ENCODE measurements at places on chromosomes 4 and X. TPM values are rescaled to one million over a fixed set of nuclear protein-coding genes. Genes with fewer than 3 reads are reported as not detected.

DNA sequence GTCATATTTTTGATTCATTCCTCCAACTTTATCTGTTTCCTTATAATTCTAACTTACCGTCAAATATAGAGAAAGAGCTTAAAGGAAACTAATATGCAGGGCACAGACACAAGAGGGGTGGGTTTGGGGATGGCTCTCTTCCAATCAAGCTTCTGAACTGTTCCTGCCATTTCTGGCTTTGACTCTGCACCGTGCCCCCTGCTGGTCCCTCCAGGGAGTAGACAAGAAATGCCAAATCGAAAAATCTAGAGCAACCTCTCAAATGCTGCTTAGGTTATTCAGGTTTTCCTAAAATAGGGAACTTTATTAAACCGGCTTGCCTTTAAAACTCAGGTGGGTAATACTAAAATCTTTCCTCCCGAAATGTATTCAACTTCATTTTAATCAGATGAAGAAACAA lies 39.8 kb upstream of the VCX3A start:
- DNase-seq: no peak

- DNase-seq: no peak
Observed at GRCh38 chr4:13364172-13364571, 120.0 kb downstream of the RAB28 start.

DNA sequence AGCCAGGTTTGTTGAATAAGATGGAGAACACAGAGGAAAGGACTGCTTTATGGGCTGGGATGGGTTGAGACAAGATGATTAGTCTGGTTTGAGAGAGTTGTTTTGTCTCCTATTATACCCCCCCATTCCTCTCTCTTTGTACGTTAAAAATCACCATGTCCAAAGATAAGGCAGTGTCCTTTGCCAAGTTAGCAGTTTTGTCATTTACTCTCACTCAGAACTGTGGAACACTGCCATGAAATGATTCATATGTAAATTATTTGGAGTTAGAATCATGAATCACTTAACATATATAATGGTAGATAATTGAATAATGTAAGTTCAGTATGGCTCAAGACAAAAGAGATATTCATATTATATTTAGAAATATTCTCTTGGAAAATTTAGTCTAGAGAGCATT lies 151.3 kb downstream of the DCLK2 start:
- no peak for DNase-seq

- DNase-seq: no peak
Observed at GRCh38 chrX:140764401-140764919, 54.9 kb downstream of the LINC00632 start.

DNA sequence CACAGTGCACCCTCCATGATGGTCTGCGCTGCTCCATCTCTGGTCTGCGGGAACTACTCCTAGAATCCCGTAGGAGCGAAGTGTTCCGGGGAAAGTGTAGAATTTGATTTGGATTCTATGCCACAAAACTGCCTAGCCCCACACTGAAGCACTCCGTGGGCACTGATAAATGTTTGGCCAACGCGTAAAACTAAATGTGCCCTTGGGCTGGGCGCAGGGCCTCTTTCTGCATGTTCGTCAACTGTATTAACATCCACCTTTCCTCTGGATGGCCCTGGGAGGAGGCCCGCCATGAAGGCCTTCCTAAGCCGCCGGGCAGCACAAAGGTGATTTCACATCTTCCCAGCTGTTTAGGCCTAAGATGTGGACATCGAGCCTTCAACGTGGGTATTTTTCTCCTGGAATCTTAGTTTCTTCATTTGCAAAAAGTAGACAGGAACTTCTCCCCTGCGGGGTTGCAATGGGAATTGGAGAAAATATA lies 2.6 kb downstream of the MSX1 start:
- DNase-seq: no peak

DNA sequence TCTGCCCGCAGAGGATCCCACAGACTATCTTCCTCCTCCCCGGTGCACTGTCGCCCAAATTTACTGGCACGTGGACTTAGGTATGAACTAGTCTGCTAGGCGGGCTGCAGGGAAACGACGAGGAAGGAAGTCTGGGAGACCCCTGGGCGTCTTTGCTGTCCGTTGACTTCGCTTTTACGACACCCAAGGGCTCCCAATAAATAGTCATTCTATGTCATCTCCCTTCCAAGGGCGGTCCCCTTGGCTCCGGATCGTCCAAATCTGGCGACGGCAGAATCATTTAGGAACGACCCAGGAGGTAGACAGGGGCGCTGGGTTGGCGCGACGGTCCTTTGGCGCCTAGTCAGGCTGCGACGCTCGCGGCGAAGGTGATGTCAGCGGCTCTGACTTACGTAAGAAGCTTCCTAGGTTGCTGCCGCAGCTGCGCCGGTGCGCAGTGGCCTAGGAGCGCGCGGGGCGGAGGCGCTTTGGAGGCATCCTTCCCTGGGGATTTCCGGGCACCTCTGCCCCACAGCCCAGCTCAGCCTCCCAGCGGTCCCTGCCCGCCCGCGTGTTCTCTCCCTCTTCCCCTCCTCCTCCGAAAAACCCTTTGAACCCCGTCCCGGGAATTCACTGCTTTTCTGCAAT lies 2.2 kb downstream of the NHS start:
- no peak for DNase-seq

GRCh38 chr4:47804598-47804997 lies 33.3 kb downstream of the CORIN start:
- no peak for DNase-seq

DNA sequence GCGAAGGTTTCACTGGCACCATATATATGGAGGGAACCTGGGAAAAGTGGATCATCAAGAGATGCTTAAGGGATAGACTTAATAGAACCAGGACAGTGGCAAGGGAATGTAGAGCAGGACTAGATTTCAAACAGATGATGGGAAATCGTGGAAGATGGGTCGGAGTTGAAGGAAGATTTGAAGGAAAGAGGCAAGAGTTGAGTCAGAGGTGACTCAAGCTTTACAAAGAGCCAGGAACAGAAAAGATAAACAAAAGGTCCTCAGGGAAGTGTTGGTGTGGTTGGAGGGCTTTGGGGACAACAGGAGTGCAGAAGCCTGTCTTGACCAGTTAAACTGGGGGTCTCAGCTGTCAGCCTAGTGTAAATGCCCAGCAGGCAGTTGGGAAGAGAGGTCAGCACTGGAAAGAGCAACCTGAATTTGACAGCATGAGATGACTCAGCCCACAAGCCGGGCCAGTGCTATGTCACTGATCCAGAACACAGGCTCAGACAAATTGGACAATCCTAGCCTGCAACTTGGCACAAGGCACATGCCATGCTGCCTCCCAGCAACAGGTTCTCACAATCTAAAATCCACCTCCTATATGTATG lies 230.5 kb downstream of the IDS start:
- DNase-seq: no peak

- no peak for DNase-seq
Observed at GRCh38 chr4:107685740-107686139, 34.3 kb downstream of the PAPSS1 start.

GRCh38 chr4:27055221-27055760 lies 194.7 kb downstream of the STIM2 start:
- DNase-seq: no peak

- no peak for DNase-seq
Observed at GRCh38 chrX:13803116-13803515, 13.8 kb downstream of the GPM6B start.

DNA sequence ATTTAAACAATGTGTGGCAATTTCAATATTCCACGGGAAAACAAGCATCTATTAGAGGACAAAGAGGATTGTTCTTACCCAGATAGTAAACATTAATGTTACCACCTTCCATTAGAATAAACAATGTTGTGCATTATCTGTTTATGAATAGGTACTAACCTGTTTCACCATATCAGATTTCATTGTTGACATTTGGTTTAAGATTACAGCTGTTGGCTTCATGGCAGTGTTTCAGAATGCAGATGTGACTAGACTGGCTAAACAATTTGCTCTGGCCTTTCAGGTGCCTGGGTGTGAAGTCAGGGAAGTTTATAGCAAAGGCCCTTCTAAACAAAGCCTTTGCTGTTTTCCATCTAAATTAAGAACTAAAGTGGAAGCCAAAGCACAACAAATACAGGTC lies 464.7 kb upstream of the FAM47C start:
- no peak for DNase-seq

GRCh38 chrX:70504772-70505450 lies 60.3 kb downstream of the DLG3 start:
- DNase-seq: peak; percentile 0

GRCh38 chrX:153885208-153885787 lies 675 bp downstream of the L1CAM start:
- DNase-seq: no peak

DNA sequence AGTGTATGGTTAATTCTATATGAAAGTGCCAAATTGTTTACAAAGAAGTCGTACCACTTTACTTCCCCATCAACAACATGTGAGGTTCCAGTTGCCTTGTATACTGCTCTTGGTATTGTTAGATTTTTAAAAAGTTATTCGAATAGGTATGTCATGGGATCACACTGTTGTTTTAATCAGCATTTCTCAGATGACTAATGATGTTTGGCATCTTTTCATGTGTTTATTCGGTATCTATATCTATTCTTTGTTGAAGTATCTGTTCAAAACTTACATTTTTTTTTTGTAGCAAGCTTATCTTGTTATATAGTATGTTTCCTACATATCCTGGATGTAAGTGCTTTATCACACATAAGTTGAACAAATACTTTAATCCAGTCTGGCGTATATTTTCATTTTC lies 99.4 kb upstream of the MAB21L2 start:
- DNase-seq: no peak

GRCh38 chr4:88567591-88567990 lies 24.7 kb upstream of the HERC3 start:
- DNase-seq: no peak

DNA sequence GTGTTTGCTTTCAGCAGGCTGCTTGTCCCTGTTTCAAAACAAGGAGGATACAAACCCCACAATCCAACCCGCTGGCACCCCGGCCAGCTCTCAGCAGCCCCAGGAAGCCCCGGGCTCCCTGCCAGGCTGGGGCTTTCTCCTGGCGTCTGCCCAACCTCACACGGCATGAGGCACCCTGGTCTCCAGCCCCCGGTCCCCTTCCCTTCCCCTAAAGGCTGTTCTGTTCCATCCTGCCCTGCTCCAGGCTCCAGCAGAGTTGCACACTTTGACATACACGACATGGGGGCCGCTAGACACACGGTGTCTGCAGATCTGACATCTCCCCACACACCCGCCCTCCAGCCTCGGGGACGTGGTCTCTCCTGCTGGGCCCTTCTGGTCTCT lies 107.7 kb upstream of the ADRA2C start:
- DNase-seq: no peak

- no peak for DNase-seq
Observed at GRCh38 chr4:58734030-58734674, 1624.0 kb upstream of the IGFBP7 start.

DNA sequence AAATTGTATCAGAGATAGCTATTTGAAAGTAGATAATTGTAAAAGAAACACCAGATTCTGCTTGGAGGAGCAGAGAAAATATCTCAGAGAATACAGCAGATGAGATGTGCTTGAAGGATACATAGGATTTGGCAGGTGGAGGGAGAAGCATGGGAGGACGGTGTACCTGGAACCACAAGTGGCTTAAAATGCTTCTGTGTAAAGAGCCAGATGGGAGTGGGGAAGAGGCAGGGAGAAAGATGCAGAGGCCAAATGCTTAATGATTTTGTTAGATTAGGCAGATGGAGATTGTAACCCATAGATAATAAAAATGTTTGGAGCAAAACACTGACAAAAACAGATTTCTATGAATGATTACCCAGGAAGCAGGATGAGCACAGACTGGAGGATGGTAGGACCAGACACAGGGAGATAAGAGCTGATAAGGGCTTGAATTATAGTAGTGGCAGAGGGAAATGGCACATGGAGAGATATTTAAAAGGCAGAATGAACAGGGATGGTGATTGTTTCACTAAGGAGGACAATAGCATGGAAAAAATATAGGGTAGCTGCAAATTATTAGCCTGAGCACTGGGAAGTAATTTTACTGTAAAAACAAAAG lies 145.7 kb upstream of the TBC1D9 start:
- no peak for DNase-seq

DNA sequence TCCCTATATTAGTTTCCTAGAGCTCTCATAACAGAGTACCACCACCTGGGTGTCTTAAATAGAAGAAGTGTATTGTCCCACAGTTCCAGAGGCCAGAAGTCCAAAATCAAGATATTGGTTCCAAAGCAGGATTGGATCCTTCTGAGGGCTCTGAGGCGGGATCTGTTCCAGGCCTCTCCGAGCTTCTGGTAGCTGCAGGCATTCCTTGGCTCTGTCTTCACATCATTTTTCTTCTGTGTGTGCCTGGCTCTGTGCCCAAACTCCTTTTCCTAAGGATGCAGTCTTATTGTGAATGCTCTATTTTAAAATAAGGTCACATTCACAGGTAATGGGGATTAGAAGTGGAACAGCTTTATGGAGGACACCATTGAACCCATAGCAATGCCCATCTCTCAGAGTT lies 253.7 kb upstream of the TAPT1 start:
- DNase-seq: no peak

- no peak for DNase-seq
Observed at GRCh38 chrX:19386679-19387078, 43.0 kb downstream of the PDHA1 start.

GRCh38 chr4:1640190-1640589 lies 43.9 kb downstream of the FAM53A start:
- DNase-seq: no peak

DNA sequence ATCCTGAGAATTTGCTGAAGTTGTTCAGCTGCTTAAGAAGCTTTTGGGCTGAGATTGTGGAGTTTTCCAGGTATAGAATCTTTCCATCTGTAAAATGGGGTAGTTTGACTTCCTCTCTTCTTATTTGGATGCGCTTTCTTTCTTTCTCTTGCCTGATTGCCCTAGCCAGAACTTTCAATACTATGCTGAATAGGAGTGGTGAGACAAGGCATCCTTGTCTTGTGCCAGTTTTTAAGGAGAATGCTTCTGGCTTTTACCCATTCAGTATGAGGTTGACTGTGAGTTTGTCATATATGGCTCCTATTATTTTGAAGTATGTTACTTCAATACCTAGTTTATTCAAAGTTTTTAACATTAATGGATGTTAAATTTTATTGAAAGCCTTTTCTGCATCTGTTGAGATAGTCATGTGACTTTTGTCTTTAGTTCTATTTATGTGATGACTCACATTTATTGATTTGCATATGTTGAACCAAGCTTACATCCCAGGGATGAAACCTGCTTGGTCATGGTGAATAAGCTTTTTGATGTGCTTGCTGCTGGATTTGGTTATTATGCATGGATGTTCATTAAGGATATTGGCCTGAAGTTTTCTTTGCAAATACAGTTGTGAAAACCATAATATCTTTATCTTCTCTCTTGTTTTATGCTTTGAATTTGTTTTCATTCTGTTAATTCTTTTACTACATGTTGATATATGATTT lies 573.8 kb upstream of the NDST4 start:
- DNase-seq: no peak

GRCh38 chr4:170008371-170008770 lies 17.8 kb downstream of the MFAP3L start:
- no peak for DNase-seq

GRCh38 chr4:87499403-87500091 lies 29.6 kb downstream of the SPARCL1 start:
- DNase-seq: no peak

EMCN gene
- not detected for total RNA-seq

DOCK11 gene
- total RNA-seq: 28.6 TPM

TMEM271 gene
- total RNA-seq: not detected

DMP1 gene
- not detected for total RNA-seq

RAP1GDS1 gene
- 53.0 TPM for total RNA-seq

AMBN gene
- not detected for total RNA-seq
